Inflammatory macrophage treated with lipopolysaccharide for 1 hour (primary cell): ENCODE measurements at places on chromosomes 2 and 18.

DNA sequence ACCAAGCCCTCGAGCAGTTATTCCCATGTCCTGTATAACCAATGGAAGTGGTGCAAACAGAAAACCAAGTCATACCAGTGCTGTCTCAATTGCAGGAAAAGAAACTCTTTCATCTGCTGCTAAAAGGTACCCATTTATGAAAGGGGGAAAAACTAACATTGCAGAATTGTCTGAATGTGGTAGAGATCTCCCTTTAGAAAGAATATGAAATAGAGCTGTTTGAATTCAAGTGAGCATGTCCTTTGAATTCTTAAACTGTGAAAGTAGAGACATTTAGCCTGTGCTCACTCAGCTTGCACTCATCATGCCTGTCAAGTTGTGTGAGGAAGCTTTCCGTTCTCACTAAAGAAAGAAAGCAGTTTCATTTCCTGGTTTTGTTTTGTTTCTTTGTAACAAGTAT, 87.4 kb downstream of the EML4 start:
- DNase-seq: peak; percentile 31

DNA sequence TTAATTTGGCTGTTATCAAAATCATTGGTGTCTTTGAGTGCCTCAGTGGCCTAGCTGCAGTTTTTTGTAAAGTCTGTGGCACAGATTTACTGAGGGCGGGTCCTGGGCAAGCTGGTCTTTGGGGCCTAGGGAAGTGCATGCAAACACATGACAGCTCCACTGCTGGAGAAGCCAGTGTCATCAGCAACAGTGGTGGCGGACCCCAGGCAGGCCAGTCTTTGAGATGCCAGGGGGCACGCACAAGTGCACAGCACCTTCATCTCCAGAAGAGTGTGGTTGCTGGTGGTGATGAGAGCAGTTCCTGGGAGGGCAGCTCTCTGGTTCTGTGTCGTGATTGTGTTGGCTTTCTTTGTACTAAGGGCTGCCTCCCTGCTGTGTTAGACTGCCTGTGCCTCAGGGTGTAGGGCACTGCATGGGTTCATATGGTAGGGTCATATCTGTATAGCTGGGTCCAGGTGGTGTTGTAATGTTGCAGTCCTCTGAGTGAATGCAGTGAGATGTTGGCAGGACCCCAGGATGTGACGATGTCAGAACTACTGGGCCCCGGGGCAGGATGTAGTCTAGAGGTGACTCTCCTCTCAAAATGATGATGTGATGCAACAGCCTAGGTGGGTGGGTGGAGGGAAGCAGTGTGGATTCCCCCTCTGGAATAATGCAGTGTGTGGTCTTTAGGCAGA, 646.7 kb upstream of the CDH2 start:
- DNase-seq: no peak

- DNase-seq: no peak
Observed at GRCh38 chr2:235489897-235490296, 3.9 kb upstream of the AGAP1 start.

- DNase-seq: peak; percentile 89
Observed at GRCh38 chr2:85266146-85267041, 61.4 kb downstream of the TGOLN2 start.

GRCh38 chr2:18106841-18107240, 228.4 kb downstream of the KCNS3 start:
- no peak for DNase-seq

DNA sequence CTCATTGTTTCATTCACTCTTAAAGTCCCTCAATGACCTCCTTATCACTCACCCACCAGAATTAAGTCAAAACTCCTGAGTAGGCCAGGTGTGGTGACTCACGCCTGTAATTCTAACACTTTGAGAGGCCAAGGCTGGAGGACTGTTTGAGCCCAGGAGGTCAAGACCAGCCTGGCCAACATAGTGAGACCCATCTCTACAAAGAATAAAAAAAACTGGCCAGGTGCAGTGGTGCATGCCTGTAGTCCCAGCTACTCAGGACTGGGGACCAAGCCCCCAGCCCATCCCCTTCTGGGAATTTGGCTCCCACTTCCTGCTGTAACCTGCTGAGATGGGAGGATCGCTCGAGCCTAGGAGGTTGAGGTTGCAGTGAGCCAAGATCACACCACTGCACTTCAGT, 28.9 kb downstream of the TMEM247 start:
- DNase-seq: no peak

GRCh38 chr2:187853381-187853791, 299.2 kb upstream of the TFPI start:
- no peak for DNase-seq

GRCh38 chr2:239805043-239805329, 220.2 kb downstream of the NDUFA10 start:
- no peak for DNase-seq

GRCh38 chr2:188478724-188479123, 187.1 kb downstream of the GULP1 start:
- no peak for DNase-seq

DNA sequence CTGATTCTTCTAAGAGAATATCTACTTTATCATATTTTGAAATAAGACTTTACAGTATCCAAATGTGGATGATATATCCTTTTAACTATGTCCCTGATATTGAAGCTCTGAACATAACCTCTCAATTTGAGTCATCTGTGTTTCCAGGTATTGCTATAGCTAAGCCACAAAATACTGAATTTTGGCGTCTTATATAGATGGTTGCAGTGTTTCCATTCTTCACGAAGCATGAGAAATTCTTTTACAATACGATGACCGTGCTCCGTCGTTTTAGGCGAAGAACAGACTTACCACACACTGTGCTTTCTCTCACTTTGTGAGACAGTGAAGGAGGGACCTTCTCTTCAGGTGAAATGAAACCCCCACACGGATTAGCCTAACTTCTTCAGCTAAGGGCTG, 45.3 kb downstream of the LRRFIP1 start:
- no peak for DNase-seq

DNA sequence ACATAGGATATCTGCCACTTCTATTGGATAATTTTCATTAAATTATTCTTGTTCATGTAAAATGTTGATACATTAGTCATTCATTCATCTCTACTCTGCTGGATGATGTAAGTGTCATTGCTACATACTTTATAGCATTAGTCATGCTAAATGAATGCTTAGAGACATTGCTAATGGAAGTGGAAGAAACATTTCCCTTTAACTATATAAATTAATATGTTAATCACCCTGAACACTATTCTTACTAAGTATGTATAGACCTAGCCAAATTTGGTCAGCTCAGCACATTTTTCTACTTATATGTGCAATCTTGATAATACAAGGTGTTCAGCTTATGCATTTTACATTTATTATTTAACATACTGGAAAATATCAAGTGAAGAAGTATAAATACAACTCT, 160.2 kb downstream of the DPP4 start:
- peak; percentile 39 for DNase-seq

DNA sequence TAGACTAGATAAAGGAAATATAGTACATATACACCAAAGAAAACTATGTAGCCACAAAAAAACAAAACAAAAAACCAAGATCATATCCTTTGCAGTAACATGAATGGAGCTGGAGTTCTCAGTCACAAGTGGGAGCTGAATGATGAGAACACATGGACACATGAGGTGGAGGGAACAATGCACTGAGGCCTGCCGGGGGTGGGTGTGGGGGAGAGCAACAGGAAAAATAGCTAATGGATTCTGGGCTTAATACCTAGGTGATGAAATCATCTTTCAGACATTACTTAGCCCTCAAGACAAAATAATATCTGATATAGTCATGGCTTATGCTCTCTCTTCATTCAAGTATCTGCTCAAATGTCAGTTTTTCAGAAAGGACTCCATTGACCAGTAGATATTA, 930.6 kb downstream of the LRP1B start:
- no peak for DNase-seq

DNA sequence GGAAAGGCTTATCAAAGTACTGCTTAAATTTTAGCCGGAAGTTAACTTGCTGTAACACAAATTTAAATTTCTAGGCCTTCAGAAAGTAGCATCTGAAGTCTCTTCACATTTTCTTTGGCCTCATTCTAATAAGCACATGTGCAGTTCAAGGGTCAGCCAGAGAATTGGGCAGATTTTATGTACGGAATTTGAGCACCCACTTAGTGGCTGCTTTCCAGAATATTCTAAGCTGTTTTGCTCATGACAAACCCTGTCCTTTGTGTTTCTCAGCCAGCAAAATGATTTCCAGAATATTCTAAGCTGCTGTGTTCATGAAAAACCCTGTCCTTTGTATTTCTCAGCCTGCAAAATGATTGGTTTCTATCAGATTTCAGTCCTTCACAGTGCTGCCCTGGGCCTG, 225.0 kb upstream of the DOK6 start:
- DNase-seq: no peak

DNA sequence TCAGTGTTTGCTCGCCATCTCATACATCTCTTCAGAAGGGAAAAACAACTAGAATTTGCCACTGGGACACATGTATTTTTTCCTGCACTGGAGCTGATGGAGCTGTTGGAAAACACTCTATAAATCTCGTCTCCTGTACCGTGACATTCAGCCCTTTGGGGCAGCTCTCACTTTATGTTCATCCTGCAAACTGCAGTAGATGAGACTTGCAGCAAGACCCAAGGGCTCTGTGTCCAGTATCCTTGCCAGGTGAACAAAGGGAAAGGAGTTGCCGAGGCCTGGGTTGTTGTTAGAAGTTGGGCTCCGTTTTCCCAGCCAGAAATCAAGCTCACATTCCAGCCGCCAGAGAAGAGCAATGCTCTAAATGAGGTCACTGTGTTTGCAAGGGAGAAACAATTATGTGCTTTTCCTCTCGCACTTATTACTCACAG, 285.1 kb downstream of the SLC4A3 start:
- no peak for DNase-seq

- DNase-seq: peak; percentile 25
Observed at GRCh38 chr18:24189007-24189528, 50.2 kb downstream of the CABYR start.

GRCh38 chr2:186485871-186486650, at the start of gene ZC3H15:
Gene ZC3H15, plus strand, starts transcription at chr2:186486260. Its CDS starts 123 bp downstream, at chr2:186486383.
- peak; percentile 98 for DNase-seq

DNA sequence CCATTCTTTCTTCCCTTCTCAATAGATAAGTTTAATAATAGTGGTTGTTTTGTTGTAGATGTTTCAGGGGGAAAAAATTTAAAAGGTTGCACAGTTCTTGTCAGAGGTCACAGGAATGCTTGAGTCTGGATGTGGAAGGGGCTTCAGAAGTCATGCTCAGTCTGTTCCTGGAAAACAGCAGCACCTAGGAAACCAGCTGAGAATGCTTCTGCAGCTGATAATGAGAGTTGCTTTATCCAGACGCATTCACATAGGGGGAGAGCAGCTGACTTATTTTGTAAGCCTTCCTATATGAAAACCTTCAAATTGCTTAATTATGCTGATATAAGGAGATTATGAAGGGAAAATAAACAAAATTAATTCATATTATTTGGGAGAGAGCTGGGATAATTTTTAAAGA, 235.5 kb downstream of the GULP1 start:
- no peak for DNase-seq

GRCh38 chr2:146624430-146625160, 1220.2 kb upstream of the ACVR2A start:
- DNase-seq: no peak

- DNase-seq: no peak
Observed at GRCh38 chr18:42281124-42281523, 326.1 kb downstream of the PIK3C3 start.

DNA sequence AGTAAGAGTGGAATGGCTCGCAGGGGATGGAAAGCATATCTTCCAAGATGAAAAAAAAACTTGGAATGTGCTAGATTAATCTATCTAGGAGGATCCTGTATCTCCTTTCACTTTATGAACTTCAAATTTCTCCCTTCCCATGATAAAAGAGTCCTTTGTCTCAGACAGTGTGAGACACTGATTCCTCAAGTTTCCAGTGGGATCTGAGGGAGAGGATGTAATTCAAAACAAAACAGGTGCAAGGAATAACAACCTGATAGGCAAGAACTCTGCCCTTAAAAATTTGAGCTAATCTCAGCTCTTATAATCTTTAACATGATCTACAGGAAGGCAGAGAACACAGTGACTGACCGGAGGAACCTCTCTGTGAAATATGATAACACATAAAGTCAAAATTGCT, 162.0 kb upstream of the ZFP36L2 start:
- DNase-seq: no peak

- no peak for DNase-seq
Observed at GRCh38 chr2:75108937-75109482, 90.3 kb downstream of the TACR1 start.

DNA sequence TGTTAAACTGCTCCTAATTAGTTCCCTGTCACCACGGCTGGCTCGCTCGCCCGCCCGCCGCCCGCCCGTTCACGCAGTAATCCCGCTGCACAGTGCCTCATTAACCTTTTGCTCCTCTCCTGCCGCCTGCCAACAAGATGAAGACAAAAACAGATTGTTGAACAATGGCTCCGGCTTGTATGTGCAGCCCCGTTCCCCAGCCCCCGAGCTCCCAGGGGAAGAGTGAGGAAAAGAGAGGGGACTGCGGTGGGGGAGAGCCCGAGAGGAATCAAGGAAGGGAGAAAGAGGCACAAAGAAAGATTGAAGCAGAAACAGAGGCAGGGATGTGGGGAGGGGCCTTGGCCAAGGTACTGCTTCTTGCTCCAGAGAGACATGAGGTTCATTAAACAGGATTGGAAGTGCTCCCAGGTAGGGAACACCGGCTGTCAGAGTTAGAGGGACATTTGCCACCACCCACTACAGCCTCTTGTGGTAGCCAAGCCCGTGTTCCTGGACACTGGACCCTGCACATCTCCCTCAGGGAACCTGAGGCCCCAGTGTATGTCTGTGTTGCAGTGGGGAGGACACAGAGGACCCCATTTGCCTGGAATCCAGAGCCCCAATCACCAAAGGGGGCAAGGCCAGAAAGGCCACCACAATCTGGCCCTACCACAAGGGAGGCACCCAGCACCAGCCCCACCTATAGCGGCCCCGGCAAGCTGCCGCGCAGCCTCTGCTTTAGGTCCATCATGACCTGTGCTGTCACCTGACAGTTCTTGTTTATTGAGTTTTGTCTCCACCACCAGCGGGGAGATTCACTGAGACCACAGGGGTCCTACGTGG, 38.1 kb downstream of the EMX1 start:
- DNase-seq: no peak

DNA sequence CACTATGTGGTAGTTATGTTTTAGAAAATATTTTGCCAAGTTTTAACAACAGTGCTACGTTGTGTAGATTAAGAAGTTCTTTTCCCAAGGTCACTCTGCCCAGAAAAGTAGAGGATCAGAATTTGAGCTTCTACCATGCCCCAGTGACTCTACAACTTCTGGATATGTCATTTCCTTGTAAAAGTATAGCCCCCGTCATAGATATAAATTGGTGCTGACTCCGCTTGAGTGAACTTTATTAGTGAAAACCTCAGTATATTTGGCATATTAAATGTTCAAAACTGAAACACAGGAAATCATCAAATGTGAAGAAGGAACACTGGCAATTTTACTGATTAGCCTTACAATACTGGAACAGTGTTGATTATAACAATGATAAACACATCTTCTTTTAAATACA, 256.7 kb upstream of the UBE2E3 start:
- DNase-seq: no peak

DNA sequence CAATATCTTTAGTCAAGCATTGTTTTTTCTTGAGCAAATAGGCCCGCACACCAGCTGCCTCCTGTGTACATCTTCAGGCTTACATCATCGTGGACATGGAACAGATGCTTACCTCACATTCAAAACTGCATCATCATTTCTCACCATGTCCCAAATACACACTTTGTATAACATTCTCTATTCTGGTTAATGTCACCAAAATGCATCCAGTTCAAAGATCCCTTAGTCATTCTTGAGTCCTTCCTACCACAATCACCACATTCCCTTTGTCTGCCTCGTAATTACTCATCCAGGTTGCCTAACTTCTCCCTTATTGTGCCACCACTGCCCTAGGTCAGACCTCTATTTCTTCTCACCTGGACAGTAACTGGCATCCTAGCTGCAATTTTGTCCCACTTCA, 373.7 kb upstream of the GALNT5 start:
- DNase-seq: no peak

- DNase-seq: peak; percentile 17
Observed at GRCh38 chr2:239225371-239225851, 175.4 kb downstream of the HDAC4 start.
